Immature natural killer cell (primary cell): ENCODE measurements at places on chromosomes 6 and 20. TPM values are rescaled to one million over a fixed set of nuclear protein-coding genes. Genes with fewer than 3 reads are reported as not detected.
A peak's percentile ranks its signal among the peaks of the same experiment; 100 is the strongest.

- H3K4me1 ChIP-seq, result peaks cover 35% of the 10 kb centered on the region
- H3K4me3 ChIP-seq, result no peak overlapping the region
- peaks cover 2% of the 10 kb centered on the region for H3K27me3 ChIP-seq
- no peak overlapping the region for H3K27ac ChIP-seq
- peaks cover 8% of the 10 kb centered on the region for H3K36me3 ChIP-seq
Measured at GRCh38 chr20:60095456-60095855, 137.2 kb downstream of the CDH26 start.

DNA sequence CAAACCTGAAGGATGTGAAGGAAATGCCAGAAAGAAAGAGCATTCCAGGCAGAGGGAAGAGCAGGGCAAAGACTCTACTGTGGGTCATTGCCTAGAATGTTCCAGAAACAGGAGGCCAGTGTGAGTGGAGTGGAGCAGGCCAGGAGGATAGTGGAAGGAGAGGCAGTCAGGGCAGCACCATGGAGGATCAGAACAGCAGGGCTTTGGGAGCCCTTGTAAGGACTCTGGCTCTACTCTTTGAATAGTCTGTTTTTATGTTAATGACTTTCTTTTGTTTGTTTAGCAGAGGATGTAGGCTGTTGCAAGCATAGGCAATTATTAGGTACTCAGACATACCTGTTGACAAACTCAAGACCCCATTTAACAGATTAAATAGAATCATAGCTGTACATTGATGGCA lies 23.6 kb upstream of the FBXL4 start:
- no peaks in the 10 kb centered on the region for H3K4me1 ChIP-seq
- no peaks in the 10 kb centered on the region for H3K36me3 ChIP-seq
- no peak overlapping the region for H3K4me3 ChIP-seq
- DNase-seq, result no peak

GRCh38 chr20:371755-372542 lies 8.6 kb upstream of the TRIB3 start:
- H3K27ac ChIP-seq, result no peak overlapping the region
- no peaks in the 10 kb centered on the region for H3K27me3 ChIP-seq
- no peak for DNase-seq
- peaks cover 3% of the 10 kb centered on the region for H3K36me3 ChIP-seq
- no peak overlapping the region for H3K4me3 ChIP-seq
- peaks cover 2% of the 10 kb centered on the region for H3K4me1 ChIP-seq

DNA sequence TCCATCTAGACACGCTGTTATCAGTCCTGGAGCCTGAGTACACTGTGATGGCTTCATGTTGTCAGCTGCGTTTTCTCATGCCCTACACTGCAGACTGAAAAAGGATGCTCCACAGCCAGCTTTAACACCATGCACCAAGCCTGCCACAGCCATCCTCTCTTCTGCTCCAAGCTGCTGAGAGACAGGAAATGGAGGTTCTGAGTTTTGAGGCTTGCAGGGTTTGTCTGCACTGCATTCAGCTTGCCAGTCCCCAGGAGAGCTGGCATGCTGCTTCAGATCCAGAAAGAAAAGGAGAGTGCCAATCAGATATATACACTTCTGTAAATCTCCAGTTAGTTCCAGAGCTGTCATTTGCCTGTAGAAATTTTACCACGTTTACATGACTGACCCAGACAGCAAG lies 550.7 kb upstream of the FLRT3 start:
- H3K36me3 ChIP-seq, result no peaks in the 10 kb centered on the region
- H3K4me3 ChIP-seq, result no peak overlapping the region
- no peaks in the 10 kb centered on the region for H3K4me1 ChIP-seq
- no peaks in the 10 kb centered on the region for H3K27me3 ChIP-seq
- DNase-seq, result no peak

DNA sequence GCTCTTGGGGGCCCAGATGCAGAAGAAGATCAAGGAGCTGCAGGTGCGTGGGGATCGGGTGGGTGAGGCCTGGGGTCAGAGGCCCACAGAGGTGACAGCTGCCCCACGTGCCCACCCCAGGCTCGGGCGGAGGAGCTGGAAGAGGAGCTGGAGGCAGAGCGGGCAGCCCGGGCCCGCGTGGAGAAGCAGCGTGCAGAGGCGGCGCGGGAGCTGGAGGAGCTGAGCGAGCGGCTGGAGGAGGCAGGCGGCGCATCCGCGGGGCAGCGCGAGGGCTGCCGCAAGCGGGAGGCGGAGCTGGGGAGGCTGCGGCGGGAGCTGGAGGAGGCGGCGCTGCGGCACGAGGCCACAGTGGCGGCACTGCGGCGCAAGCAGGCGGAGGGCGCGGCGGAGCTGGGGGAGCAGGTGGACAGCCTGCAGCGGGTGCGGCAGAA lies 41.5 kb downstream of the MYH7B start:
- peaks cover 4% of the 10 kb centered on the region for H3K36me3 ChIP-seq
- peak; percentile 8 for DNase-seq
- H3K4me3 ChIP-seq, result no peak overlapping the region
- H3K4me1 ChIP-seq, result no peaks in the 10 kb centered on the region
- peaks cover 5% of the 10 kb centered on the region for H3K27me3 ChIP-seq

- no peak overlapping the region for H3K4me3 ChIP-seq
- no peak for DNase-seq
- H3K27me3 ChIP-seq, result peaks cover under 1% of the 10 kb centered on the region
- H3K36me3 ChIP-seq, result no peaks in the 10 kb centered on the region
Measured at GRCh38 chr6:127857051-127857637, 43.7 kb downstream of the THEMIS start.

The LY6G6F gene
- polyA plus RNA-seq, result not detected

The SEMG1 gene
- not detected for polyA plus RNA-seq

The OPN5 gene
- polyA plus RNA-seq, result not detected

The ENPP5 gene
- 36.1 TPM for polyA plus RNA-seq
